ENCODE measurements at places on chromosomes 3 and 15.
A peak's percentile ranks its signal among the peaks of the same experiment; 100 is the strongest.

DNA sequence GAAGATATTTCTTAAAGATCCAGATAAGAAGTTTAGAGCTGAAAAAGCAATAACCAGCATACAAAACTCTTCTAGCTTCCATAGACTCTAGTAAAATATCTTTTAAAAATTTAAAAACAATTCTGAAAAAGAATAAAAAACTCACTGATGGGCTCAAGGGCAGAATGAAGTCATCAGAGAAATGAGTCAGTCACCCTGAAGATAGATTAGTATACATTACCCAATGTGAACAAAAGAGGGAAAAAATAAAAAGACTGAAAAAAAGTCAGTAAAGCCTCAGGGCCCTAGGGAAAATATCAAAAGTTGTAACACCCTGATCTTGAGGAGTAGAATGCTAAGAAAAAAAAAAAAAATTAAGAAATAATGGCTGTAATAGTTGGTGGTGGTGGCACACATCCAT lies 11.4 kb downstream of the DET1 start:
- DNase-seq, result no peak

- DNase-seq, result no peak
These were observed 2.2 kb downstream of the EFHB start for GRCh38 chr3:19931767-19932188.

DNA sequence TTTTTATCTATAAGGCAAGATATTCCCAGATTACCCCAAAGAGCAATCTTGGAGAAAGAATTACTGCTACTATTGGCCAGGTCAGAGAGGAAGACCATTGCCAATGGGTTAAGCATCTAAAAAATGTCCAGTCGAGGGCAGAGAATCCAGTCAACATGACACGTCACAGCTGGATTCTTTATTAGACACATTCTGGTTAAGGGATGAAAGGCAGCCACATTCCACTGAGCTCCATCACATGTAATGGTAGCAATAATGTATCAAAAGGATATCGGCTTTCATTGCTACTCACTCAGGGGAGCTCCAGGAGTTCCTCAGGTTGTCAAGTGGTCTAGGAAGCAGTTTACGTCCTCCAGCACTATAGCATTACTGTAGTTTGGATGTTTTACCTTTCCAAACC lies 421.1 kb downstream of the PLOD2 start:
- DNase-seq, result no peak

- DNase-seq, result no peak
These were observed 142.6 kb downstream of the PLCL2 start for GRCh38 chr3:17027318-17027717.

- DNase-seq, result no peak
These were observed 24.4 kb downstream of the ISG20 start for GRCh38 chr15:88663141-88663621.

DNA sequence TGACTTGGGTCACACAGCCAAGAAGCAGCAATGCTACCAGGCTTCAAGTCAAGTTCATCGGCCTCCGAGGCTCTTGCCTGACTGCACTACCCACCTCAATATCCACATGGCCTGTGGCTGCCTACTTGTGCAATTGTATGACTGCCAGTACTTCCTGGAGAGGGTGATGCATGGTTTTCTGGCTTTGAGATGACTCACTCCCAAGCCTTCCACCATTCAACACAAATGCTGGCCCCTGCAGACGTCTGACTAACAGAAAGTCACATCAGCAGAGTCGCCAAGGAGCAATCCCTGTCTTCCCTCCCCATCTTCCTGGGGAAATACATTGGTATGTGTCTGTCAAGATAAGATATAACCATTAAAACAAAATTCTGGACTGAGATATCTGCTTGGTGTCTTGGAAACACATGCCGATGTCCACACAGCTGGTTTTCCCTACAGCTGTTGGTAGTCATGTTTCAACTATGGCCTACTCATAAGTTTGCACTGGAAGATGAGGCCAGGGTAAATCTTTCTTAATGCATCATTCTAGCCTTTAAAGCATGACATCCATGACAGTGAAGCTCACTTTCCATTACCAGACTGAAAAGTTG lies 79.6 kb upstream of the SPATA12 start:
- peak; percentile 35 for DNase-seq

- no peak for DNase-seq
These were observed 61.5 kb upstream of the MEF2A start for GRCh38 chr15:99504071-99504822.

GRCh38 chr15:65927545-65927944 lies 58.3 kb downstream of the RAB11A start:
- DNase-seq, result peak; percentile 35

- DNase-seq, result no peak
These were observed 4.4 kb upstream of the ATOSA start for GRCh38 chr15:52683580-52683979.

DNA sequence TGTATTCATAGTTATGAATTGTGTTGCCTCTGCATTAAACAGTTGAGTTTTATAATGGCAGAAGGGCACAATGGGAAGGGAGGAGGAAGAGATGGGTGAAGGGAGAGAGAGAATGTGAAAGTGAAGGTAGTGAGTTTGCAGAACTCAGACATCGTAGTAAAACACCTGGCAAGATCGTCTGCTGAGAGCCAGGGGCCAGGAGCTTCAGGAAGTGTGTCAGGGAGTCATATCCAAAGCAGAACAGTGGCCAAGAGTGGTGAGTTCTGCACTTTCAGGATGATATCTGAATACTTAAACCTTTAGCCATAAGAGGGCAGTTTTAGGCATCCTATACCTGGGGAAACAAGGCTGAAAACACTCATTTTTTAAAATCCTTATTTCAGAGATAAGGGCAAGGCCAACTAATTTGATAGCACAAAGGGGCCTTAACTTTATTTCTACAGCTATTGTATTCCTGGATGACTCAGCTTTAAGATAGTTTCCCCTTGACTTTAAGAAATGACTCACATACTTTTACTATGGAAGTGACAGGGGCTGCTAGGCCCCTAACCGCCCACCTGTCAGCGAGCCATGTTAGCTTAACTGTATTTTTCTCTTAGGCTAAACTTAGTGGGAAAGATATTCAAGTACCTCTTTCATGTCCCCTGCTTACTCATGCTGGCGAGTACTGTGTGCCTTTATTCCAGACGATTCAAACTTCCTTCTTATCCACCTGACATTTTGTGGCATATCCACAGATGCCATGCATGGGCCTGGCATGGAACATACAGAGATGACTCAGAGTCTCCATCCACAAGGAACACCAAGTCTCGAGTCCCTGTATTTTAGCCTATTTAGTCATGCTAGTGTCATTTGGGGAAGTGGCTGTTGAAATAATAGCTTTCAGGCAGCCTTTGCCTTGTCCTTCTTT lies 53.9 kb downstream of the RLBP1 start:
- peak; percentile 48 for DNase-seq

DNA sequence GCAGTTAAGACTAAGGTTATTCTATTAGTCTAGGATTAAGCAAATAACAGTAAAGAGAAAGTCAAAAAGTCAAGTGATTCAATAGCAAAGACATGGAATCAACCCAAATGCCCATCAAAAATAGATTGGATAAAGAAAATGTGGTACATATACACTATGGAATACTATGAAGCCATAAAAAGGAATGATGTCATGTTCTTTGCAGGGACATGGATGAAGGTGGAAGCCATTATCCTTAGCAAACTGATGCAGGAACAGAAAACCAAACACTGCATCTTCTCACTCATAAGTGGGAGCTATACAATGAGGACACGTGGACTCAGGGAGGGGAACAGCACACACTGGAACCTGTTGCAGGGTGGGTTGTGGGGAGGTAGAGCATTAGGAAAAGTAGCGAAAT lies 29.0 kb downstream of the UNC13C start:
- no peak for DNase-seq

GRCh38 chr3:106125321-106125720 lies 256.5 kb upstream of the CBLB start:
- no peak for DNase-seq

DNA sequence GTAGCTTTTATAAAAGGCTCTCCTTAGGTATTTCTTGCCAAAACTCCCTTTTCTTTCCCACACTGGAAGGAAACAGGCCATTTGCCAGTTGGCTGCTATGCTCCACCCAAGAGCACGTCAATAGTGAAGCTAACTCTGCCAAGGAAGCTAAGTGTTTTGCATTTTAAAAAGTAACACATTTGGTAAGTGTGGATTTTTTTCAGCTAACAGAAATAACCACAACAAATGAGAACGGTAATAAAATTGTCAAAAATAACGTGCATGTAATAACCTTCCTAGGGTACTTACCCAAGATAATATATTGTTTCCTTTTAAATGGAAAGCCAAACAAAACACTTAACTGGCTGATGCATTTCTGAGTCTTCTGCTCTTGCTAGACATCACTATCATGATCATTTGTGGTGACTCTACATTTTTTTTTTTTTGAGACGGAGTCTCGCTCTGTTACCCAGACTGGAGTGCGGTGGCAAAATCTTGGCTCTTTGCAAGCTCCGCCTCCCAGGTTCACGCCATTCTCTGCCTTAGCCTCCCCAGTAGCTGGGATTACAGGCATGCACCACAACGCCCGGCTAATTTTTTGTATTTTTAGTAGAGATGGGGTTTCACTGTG lies 4.6 kb downstream of the DPP8 start:
- no peak for DNase-seq

DNA sequence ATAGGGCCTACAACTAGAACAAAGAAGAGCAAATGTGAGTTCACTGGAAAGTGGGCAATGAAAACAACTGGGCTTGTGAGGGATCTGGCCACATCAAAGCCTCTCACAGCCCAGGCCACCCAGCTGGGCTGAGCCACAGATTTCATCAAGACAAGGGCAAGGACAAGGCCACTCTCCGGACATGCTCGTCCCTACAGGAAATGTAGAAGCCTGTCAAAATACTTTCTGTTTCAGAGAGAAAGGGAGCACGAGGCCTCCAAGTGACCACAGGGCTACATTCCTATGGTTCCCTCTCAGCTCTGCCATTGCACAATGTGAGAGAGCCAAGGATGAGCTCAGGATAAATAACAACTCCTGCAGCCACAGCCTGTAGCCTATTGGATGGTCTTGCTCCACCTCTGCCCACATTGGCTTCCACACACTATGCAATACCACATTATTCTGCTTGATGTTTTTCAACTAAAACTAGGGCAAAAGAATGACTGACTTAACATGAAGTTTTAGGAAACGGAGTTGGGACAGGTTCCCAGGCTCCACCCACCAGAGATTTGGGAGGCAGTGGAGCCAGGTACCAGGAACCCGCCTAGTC lies 12.1 kb downstream of the TBC1D2B start:
- DNase-seq, result no peak

DNA sequence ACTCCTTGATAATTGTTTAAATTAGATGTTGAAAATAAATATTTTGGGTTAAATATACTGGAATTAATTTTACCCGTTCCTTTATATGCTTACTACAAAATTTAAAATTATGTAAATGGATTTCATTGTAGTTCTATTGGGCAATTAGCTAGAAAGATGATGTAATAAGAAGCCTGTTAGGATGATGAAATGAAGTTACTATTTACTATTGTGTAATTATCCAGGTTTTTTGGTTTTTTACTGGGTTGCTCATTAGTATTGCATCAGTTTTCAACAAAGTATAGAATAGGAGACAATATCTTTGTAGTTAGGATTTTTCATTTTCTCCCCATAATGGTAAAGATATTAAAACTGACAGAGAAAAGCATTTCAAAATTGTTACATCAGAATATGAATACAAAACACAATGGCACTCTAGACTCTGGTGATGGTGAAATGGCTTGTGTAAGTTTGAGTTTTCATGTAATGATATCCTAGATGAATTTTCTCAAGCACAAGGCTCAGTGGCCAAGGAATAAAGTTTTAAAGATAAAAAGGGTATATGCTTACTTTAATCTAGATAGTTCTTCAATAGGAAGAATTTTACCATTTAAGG lies 222.0 kb downstream of the P3H2 start:
- DNase-seq, result no peak

- peak; percentile 59 for DNase-seq
These were observed 682 bp downstream of the CLDND1 start for GRCh38 chr3:98521897-98522543.

GRCh38 chr3:187889601-187890404 lies 144.5 kb upstream of the BCL6 start:
- DNase-seq, result no peak

- peak; percentile 3 for DNase-seq
These were observed 313.7 kb downstream of the GAP43 start for GRCh38 chr3:115937054-115937453.

DNA sequence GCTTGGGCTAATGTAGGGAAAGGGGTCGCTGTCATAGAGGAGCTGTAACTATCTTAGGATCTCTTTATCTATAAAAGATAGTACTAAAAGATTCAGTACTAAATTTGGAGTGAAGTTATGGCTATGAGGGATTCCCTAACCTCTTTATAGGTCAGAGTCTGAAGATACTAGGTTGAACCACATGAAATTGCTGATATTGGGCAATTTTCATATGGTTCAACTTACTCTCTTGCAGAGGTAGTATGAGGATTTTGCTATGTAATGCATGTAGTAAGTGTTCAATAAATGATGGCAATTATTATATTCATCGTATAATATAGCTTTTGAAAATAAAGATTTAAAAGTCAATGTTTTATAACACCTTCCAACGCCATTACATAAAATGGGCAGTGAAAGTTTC lies 1.9 kb upstream of the TFDP2 start:
- no peak for DNase-seq

DNA sequence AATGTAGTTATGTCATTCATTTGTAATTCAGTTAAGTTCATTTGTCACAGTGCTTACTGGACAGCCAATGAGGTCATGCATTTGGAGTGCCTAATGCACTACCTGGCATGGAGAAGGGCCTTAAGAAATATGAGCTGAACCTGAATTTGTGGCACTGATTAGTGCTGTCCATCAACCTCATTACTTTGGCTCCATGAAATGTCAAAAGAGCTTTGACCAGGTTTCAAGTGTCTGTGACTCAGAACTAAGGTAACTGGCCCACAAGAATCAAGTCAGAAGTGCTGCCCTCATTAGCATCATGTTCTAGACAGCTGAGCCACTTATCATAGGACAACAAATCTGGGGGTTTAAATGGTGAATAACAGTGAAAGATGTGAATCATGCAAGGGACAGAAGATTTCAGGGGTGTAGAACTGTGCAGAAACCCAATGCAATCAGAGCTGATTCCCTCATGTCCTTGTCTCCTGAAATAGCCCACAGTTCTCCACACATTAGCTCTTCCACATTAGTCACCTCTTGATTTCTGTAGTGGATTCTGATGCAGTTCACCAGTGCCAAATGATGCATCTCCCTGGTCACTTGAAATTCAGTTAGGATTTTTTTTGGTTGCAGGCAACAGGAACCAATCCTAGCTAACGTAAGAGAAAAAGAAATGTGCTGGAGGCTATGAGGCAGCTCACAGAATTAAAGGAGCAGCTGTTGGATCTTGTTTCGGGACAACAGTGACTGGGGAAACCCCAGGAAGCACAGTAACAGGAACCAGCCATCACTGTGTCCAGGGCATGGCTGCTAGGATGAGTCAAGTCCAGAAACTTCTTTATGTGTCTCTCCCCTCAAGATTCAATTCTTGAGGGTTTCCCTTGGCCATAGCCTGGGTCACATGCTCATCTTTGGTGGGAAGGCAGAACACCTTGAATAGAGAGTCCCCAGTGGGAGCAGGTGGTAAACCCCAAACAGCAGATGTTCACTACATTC lies 38.7 kb downstream of the CHST2 start:
- DNase-seq, result no peak

DNA sequence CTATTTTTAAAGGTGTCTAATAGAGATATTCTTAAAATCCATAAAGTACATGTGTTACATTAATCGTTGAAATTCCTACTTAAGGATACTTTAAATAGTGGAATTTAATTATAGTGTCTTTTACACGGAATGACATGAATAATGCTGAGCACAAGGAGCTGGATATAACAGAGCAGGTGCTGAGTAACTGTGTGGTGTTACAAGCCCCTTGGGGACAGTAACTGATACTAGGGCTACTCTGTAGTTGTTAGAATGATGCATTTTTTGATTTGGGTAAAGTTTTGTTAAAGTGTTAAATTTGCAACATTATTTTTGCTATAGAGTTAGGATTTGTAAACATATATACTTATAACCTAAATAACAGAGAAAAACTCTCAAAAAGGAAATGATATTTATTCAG lies 1496.1 kb downstream of the OTOL1 start:
- no peak for DNase-seq
